ENCODE measurements at places on chromosomes 1 and 21. TPM values are rescaled to one million over a fixed set of nuclear protein-coding genes. Genes with fewer than 3 reads are reported as not detected.

DNA sequence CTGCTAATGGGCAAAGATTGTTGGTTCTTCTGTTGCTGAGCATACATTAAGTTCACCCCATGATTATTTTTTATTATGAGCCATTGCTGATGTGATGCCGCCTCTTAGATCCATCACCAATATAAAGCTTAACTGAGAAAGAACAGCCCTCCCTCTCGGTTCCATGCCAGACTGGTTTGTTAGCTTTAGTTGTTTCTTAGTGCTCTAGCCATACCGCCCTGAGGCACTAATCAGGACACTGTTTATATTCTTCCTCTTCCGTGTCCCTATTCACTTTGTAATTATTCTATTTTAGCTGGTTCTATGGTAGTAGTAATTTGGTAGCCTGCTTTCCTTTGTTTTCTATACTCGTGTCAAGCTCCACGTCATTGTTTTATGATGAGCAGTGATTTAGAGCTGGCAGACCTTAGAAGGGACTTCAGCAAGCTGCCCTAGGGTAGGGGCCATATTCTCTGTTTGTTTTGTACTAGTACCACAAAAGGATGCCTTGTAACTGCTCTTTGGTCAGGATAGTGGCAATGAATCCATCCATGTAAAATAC lies 27.3 kb upstream of the PDPN start:
- DNase-seq = no peak

DNA sequence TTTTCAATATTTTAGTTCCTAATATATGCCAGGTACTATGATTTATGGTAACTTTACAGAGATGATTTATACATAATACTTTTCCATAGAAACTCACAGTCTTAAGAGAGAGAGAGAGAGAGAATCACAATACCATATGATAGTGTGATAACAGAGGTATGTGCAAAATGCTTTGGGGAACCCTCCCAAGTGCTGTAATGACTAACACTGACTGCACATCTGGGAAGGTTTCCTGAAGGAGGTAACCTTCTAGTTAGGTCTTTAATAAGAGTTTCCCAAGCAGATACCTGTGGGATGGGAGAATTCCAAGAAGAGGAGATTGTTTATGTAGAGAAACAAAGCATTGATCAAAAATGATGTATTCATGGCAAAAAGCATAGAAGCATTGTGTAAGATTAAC lies 34.6 kb upstream of the PIGC start:
- DNase-seq = no peak

DNA sequence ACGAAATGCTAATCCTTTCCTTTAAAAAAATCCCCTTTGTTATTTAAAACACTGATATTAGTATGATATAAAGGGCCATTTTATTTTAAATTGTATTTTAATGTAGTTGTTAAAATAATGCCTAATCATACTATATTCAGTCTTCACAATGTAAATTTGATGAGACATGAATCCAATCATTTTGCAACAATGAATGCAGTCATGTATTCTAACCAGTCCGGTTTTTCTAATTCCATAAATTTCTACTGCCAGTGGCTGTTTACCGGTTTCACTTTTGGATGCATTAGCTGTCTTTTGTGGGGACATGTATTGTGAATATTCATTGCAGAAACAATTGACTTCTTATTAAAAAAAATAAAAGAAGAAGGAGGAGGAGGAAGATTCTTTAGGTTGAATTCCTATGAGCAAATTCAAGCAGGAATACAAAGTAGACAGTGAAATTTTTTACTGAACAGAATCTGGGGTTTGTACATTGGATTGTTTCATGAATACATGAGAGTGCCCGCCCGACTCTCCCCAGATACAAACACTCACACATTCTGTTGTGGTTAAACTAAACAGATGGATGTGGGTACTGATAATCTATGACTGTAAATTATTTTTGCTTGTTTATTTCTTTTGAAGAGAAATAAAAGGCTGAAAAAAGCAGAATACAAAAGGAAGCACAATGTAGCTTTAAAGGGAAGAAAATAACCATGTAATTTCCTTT lies 624.8 kb upstream of the PTBP2 start:
- DNase-seq = no peak

DNA sequence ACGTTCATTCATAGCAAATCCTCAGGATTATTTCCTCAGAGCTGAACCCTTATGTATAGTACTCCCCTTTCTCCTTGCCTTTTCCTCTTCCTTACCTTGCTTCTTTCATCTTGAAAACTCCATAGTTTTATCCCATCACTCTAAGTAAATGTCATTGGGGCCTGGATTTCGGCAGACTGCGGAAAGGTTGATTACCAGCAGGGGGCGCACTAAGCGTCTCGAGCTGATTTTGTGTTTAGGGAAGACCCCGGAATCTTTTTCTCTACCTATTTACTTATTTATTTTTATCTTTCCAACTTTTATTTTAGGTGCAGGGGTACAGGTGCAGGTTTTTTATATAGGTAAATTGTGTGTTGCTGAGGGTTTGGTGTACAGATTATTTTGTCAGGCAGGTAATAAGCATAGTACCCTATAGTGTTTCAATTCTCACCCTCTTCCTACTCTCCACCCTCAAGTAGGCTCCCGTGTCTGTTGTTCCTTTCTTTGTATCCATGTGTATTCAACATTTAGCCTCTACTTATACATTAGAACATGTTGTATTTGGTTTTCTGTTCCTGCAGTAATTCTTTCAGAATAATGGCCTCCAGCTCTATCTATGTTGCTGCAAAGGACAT lies 11.4 kb upstream of the MTARC1 start:
- DNase-seq = peak; percentile 33

GRCh38 chr1:158251163-158251562 lies 3.1 kb upstream of the CD1A start:
- no peak for DNase-seq

The ERVH48-1 gene
- total RNA-seq = 0.06 TPM

- no peak for DNase-seq
These were observed 28.1 kb downstream of the PDE9A start for GRCh38 chr21:42681296-42682206.

GRCh38 chr1:48493041-48493440 lies 21.0 kb upstream of the SPATA6 start:
- DNase-seq = no peak

- no peak for DNase-seq
These were observed 8.6 kb upstream of the CHI3L2 start for GRCh38 chr1:111218701-111219556.
